ENCODE measurements at places on chromosomes 2 and 18.

DNA sequence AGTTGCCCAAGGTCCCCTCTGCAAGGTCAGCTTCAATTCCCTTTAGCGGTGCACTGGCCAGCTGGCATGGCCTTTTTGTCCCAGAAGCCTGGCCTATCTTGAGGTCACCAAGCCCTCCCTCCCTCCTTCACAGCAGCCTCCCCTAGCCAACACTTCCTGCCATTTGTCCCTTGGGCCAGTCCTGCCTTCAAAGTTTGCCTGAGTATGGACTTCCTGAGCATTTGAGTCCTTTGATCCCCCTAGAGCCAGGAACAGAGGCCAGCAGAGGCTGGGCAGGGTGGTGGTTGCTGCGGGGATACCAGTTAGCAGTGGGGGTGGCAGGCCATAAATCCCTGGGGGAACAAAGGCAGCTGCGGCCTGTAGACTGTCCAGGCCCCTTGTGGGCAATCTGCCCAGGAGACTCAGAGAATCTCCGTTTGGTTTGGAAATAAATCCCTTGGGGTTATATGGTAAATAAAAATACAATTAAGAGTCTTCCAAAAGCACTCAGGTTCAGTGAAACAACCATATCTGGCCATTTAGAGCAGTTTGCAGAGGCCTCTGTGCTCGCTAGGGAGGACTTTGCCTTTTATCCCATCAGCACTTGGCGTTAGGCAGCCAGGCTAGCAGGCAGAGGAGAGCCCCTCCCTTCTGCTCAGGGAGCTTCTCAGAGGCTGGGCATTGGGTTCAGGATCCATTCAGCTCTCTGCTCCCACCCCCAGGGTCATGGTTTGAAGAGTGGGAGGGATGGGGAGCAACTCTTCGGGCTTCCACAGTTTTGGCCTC is 3.1 kb upstream of the HES6 start:
- no peak for DNase-seq

- no peak for DNase-seq
Measured at GRCh38 chr2:110121052-110121334, 5.4 kb upstream of the MALL start.

DNA sequence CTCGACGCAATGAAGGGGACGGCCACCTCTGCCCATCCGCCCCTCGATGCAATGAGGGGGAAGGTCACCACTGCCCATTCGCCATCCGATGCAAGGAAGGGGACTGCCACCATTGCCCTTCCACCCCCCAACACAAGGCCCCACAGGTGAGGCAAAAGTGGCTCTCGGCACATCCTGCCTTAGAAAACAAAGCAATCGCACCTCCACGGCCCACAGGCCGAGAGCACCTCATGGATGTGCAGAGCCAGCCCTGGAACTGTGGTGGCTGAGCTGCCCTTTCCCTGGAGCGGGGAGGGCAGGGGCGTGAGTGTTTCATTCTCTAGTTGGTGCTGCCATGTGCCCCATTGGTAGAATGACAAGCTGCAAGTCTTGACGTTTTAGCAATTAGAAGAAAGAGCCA is 320.6 kb upstream of the SALL3 start:
- no peak for DNase-seq

GRCh38 chr2:31238906-31239592 is 5.1 kb downstream of the EHD3 start:
- DNase-seq: no peak

- no peak for DNase-seq
Measured at GRCh38 chr2:149261692-149262091, 68.7 kb upstream of the LYPD6 start.

- no peak for DNase-seq
Measured at GRCh38 chr2:197628043-197628500, 47.3 kb downstream of the RFTN2 start.

DNA sequence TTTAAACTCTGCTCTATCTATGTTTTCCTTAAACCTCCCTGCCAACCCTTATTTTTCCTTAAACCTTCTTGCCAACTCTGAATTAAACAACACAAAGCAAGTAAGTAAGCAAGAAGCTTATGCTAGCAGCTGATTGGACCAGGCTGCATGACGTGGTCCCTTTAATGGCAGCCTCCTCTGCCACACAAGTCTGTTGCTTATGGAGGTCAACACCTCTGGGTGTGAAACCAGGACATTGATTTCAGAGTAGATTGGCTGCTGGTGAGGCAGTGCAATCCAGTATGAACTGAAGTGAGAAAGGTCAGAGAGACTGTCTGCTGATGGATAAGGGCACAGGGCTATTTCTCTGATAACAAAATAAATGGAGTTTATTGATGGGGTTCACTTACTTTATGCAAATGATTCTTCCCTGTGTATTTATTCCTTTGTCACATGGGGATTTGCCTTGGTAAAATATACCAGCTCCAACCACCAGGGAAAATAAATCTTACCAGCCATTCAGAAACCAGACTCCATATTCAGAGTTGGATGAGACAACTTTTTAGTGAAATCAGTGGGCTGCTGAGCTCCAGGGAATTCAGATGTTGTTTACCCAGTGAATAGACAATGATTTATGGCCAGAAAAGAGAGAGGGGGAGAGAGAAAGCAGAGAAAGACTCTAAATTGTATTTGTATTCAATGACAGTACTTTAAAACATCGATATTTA is 112.2 kb upstream of the NCKAP5 start:
- no peak for DNase-seq

DNA sequence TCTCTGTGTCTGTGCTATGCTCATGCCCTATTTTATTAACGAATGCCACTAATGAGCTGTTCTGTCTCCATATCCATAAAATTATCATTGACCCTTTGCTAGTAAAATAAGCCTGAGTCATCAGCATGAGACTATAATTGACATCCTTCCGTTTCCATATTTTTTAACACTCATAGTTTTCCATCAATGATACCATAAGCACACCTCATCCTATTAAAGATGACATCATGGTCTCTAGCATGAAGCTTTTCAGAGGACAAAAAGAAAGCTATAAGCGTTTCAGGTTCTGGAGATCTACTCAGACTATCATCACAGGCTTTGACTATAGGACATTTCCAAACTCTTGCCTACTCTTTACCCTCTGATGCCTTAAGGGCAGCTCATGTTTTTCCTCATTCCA is 1.2 kb upstream of the DSC2 start:
- DNase-seq: no peak

DNA sequence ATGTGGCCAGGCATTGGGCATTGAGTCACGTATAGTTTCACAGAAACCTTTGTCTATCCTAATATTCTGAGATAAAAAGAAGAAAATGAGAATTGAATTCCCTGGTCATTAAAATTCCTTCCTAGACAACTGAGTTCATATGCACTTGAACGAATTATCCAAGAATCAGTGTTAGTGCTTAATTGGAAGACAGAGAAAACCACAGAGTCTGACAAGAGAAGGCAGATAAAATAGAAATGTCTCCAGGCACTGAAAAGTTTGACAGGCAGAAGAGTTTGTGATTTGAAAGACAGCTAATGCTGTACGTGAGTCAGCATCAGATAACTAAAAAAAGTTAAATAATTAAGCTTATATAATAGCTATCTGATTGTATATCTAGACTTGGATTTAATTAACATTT is 47.7 kb upstream of the TRIB2 start:
- DNase-seq: no peak

DNA sequence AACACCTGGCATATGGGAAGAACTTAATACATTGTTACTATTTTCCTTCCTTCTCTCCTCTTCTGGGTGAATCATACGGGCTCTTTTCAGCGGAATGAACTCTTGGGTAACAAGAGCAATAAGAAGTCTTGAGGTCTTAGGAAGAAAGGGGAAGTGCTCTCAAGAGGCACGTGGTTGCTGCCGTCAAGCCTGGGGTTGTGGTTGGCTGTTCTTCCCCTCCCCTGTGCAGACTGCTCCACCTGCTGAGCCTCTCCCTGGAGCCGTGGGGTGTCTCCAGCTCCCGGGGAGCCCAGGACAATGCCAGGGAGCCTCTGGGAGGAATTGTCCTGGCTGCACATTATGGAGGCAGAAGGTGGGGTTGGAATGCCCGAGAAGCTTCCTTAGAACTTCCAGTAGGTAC is 19.4 kb downstream of the TOGARAM2 start:
- no peak for DNase-seq

- no peak for DNase-seq
Measured at GRCh38 chr18:9655232-9655767, 40.9 kb upstream of the PPP4R1 start.

DNA sequence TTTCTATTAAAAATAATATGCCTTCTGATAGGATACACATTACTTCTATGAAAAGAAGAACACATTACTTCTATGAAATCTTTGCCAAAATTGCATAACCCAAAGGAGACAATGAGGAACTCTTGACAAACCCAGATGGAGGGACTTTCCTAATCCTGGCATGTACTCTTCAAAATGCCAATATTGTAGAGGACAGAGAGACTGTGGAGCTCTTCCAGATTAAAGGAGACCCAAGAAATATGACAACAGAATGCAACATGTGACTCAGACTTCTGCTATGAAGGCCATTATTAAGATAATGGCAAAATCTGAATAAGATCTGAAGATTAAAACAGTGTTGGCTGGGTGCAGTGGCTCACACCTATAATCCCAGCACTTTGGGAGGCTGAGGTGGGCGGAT is 22.2 kb downstream of the SOWAHC start:
- DNase-seq: no peak

GRCh38 chr2:220575963-220576362 is 948.5 kb downstream of the SLC4A3 start:
- DNase-seq: no peak

DNA sequence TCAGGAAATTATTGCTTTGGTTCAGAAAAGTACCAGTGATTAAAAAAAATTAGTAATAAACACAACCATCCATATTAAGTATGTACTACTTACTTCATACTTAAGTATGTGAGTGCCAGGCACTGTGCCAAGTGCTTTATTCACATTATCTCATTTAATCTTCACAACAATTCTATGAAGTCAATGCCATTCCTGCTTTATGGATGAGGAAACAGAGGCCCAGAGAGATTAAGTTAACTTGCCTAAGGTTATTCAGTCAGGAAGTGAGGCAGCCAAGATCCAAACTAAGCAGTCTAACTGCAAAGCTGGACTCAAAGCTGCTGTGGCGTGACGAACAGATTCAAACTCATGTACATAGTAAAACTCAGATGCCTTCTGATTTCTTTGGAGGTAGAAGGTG is 22.3 kb downstream of the DTNB start:
- DNase-seq: no peak

DNA sequence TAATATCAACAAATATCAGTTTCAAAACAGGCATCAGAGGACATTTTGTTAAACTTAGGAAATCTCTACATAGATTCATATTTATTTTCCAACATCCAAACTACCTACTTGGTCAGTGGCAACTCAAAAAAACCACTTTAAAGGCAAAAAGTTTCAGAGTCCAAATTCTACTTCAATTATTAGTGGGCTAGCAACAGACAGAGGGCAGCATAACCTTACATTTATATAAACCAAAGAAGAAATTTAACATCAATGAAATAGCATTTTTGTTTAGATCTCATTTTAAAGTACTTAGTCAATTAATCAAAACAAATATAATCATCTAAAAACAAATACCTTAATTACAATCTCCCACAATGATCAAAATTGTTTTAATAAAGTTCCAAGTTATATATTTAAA is 33.3 kb downstream of the RTTN start:
- no peak for DNase-seq

DNA sequence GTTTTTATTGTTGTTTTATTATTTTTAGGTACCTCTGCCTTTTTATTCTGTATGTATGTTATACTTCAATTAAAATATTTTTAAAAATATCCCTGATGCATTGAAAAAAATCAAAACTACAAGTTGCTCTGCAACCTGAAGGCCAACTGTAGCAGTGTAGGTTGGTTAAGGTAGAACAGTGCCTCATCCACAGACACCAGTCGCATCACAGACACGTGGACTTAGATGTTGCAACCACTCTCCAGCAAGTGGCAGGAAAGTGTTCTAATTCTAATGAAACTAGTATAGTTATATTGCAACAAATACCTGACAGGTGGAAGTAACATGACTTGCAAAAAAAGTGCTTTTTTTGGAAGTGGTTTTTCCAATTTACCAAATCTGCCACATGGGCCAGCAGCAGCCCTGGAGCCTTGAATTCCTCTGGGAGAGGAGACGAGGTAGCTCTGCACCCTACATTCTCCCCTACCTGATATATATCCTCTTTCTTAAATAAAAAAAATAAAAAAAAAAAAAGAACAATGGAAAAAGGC is 28.4 kb upstream of the SLC3A1 start:
- DNase-seq: no peak

DNA sequence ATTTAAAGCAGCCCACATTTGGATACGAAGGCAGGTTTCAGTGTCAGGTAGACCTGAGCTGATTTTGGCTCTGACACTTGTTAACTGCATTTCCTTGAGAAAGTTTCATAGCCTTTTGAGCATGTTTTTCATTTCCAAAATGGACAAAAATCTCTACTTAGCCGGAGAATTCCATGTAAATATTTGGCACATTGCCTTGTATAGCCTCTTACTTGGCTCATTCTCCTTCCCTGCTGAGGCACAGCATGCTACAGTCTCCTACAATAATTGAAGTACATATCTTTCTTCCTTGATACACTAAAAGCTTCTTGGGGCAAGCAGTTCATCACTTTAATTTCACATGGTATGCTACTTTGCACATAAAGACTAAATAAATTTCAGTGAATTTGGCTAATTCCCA is 772.2 kb upstream of the CHAC2 start:
- no peak for DNase-seq

DNA sequence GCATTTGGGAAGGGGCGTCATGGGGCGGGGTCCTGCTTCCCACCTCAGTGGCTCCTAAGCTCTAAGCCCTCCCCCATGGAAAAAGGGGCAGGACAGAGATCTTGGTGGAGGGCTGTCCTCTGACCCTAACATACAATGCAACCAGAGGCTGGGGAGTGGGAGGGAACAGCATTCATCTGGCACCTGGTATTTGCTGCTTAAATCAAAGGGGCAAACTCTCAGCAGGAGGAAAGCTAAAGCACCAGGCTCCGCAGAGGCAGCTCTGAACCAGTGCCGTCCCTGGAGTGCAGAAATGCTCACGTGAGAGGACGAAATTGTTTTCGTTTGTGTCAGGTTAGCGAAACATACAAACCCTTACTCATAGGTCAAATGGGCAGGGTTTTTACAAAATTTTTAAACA is 92.7 kb upstream of the PXDN start:
- DNase-seq: no peak

DNA sequence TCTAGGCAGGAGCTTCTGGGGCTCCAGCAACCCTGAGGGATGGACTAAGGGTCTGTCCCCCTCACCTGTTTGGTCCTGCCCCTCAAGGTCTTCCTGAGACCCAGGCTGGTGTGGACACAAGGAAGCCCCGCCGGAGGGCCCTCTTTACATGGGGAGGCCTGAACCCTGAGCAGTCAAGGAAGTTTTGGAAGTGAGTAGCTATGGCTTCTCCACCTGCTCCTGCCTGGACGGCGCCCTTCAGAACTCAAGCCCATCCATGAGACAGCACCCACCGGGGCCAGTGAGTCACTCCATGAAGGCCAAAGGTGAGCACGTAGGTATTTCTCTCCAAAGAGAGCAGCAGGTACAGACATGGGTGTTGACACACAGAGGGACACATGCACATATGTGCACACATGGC is 98.2 kb upstream of the CTDP1 start:
- DNase-seq: no peak

DNA sequence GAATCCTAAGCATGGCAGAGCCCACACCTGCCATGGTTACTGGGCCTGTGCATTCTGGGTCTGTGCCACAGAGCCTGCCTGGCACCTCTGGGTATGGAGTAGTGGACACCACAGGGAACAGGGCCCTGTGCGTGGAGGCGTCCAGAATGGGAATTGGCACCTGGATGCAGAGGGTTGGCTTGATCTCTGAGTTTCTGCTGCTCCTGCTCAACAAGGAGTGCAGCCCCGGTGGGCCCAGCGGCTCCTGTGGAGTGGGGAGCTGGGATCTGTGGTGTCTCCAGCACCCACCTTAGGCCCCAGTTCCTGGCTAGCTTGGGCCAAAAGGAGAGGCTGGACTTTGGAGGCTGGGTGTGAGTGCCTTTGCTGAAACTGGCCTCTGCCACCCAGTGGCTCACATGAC is 7.9 kb upstream of the ANKRD62 start:
- DNase-seq: no peak

All from T47D (cell line).